Right renal pelvis (tissue), 4 donors: ENCODE measurements at places on chromosomes 11 and 22.

DNA sequence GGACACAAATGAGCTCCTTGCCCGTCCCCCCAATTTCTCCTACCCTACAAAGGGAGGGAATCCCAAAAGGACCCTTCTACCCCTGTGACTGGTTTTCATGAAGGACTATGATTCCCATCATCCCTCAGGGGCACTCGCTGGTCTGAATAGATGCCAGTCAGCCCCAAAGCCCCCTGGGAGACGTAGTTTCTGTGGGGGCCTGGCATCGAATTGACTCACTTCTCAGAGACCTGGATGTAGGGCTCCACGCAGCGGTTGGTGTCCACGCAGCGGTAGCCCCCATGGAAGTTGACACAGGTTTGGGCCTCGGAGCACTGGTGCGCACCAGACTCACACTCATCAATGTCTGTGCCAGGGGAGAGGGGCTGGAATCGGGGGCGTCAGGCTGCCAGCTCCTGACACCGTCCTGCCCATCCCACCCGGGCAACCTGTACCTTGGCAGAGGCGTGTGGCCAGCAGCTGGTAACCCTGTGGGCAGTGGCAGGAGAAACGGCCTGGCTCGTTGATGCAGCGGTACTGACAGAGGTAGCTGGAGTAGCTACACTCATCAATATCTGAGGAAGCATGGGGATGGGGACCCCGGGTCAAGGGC is 4.4 kb downstream of the EFEMP2 start:
- no peak for DNase-seq

GRCh38 chr11:23653071-23653675 is 792.9 kb upstream of the CCDC179 start:
- DNase-seq, result no peak

DNA sequence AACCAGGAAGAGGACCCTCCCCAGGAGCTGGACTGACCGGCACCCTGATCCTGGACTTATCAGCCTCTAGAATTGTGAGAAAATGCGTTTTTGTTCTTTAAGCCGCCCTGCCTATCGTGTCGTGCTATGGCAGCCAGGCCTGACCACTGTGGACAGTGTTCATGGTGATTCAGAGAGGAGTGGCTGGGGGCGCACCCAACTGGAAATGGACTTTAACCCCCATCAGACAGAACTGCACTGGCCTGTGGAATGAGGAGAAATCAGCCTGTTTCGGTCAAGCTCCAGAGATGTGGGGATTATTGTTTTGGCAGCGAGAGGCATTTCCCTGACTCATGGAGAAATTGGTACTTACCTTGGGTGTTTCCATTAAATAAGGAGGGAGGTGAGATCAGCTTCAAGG is 1437.8 kb downstream of the BRD1 start:
- DNase-seq, result no peak

DNA sequence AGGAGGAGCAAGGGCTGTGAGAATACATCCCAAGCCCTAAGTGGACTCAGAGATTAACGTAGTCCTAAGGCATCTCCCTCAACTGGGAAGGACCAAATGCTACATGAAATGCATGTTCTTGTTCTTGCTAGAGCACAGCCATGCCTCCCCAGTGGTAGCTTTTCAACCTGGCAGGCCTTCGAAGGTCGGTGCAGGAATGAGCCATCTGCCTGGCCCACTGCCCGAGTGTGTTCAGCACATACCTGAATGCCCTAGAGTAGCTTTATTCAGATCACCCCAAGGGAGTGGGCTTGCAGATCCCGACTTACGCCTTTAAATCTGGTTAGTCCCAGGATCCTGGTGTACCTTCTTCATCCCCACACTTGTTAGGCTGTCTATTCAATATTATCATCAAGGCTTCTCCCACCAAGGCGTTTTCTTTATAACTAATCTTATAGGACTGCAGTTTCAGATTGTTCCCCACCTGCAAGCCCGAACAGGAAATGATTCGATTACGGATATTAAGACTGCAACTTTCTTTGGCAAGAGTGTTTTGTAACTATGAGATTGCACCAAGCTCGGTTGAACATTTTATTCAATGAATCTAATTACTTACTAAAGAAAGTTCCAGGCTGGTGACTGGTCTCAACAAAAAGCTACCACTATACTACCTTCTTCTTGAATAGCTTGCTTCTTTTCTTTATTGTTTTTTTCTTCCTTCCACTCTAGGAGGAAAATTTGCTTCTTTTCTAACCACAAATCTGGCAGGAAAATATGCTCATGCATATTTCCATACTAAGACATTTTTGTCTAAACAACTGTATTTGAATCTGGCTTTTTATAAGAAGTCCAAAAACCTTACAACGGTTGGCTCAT is 115.6 kb downstream of the SGSM3 start:
- DNase-seq, result no peak

DNA sequence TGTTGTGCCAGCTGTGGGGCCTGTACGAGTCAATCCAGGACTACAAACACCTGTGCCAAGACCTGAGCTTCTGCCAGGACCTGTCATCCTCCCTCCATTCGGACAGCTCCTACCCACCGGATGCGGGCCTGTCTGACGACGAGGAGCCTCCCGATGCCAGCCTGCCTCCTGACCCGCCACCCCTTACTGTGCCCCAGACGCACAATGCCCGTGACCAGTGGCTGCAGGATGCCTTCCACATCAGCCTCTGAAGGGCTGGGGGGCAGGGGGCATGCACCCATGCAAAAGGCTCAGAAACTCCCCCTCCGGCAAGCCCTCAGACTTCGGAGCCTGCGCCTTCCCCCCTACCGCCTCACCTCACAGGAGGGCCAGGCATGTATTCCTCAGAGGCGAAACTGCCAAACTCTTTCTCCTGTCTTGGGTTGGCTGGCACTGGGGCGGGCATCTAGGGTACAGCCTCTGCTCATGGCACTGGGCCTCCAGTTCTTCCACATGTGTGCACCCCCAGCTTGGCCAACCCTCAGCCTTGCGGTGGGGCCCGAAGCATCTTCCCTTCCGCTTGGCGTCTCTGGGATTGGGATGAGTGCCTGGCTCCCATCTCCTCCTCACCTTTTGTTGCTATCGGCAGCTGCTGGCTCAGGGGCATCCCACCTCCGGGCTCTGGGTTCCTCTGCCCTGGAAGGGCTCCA is 1.2 kb downstream of the FAM89B start:
- DNase-seq, result no peak

GRCh38 chr11:4851033-4851432 is 2.0 kb upstream of the OR51S1 start:
- DNase-seq, result no peak
